ENCODE measurements at places on chromosomes 11 and 22.
A peak's percentile ranks its signal among the peaks of the same experiment; 100 is the strongest.

- DNase-seq, result no peak
These were observed 30.8 kb upstream of the GDPD4 start for GRCh38 chr11:77332259-77332658.

DNA sequence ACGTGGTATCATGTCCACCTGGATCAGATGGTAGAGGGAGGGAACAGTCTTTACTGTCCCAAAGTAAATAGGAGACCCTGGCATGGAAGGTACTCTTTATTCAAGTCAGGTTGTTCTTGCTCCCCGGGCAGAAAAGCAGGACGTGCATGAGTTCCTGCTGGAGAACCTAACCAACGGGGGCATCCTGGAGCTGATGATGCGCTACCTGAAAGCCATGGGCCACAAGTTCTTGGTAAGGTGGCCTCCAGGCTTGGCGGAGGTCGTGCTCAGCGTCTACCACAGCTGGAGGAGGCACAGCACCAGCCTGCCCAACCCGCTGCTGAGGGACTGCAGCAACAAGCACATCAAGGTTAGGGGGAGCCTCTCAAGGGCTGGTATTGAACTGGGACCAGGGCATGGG, 48.7 kb downstream of the CABIN1 start:
- no peak for DNase-seq

DNA sequence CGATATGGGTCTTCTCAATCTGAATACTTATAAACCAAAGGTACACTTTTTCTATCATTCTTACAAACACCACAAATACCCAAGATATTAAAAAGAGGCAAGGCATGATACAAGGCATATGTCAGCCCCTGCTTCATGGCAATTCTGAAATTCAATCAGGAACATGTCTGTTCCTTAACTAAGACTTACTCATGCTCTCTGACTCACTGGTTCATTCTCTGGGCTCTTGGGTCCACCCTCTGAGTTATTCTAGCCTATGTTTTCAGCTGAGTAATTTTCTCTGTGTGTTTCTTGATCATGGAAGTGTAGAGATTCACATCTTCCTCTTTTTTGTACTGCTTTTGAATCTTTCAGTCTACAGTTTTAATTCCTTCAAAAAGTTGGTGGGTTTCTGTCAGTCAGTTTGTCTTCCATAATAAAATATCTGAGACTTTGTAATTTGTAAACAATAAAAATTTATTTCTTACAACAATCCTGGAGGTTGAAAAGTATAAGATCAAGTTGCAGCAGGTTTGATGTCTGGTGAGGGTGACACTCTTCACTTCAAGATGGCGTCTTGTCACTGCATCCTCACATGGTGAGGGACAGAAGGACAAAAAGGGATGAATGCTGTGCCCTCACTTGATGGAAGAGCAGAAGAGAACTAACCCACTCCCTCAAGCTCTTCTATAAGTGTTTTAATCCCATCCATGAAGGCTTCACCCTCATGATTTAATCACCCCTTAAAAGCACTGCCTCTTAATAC, 211.7 kb downstream of the FAM76B start:
- DNase-seq, result no peak

DNA sequence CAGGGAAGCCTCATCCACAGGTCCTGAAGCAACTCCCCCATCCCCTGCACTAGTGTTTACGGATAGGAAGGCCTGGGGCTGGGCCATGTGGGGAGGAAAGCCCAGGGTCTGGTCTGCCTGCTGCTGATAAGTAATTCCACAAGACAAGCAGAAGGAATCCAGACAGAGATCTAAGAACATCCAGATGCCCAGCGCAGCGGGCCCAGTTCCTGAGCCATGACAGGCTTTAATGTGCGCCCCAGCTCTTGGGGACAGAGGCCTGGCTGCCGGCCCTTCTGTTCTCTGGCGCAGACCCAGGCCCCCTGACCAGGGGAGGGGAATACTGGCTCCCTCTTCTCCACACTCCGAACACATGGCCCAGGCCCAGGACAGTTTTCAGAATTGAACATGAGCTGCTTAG, 28.8 kb upstream of the ETS1 start:
- peak; percentile 45 for DNase-seq

DNA sequence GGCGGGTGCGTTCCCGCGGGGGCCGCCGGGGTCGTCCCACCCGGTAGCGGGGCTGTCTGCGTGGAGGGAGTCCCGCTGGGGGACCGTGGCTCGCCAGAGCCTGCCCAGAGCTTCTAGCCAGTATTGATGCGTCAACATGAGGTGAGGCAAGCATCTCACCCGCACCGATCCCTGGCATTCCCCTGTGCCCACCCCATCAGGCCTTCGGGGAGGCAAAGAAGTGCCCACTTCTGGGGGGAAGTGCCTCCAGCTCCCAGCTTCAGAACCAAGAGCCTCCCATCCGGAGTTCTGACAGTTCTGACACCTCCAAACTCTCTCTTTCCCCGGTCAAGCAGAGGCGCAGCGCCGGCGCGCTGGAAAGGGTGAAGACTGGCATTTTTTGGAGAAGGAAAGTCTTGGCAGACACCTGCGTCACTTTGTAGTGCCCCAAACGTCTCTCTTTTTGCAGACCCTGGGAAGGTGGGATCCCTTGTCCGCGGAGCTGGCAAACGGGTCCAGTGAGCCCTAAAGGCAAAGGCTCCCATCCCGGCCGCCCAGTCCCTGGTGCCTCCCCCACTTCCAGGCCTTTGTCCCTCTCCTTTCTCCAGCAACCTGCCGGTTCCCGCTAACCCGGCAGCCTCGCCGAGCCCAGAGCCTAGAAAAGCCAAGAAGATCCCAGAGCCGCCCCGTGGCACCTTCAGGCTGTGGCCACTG, 3.2 kb upstream of the PAX6 start:
- DNase-seq, result no peak

DNA sequence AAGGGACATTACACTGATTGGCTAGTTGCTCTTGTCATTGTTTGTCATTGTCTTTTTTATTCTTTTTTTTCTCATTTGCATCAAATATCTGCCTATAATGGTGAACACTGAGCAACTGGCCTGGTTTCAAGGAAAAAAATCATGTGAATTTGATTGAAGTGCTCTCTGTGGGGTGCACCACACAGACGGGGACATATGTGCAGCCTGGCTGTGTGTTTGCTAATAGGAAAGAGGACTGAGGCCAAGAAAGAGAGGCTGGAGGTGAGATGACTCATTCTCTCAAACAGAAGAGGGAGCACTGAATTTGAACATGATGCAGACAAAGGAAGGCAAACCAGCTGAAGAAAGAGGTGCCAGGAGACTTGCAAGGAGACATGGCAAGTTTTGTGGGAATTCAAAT, 684.9 kb upstream of the CCDC90B start:
- no peak for DNase-seq

- DNase-seq, result peak; percentile 83
These were observed 975 bp upstream of the MDK start for GRCh38 chr11:46380340-46381047.

DNA sequence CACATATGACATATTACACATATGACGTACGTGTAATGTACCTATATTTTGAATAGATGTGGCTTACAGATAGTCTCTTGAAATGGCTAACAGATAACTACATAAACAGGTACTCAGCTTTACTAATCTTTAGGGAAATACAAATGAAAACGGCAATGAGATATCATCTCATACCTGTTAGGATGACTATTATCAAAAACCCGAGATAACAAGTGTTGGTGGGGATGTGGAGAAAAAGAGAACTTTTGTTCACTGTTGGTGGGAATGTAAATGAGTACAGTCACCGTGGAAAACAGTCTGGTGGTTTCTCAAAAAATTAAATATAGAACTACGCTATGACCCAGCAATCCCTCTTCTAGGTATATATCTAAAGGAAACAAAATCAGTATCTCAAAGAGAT, 247.6 kb downstream of the ETS1 start:
- no peak for DNase-seq

GRCh38 chr22:50342651-50343540, at the start of gene PPP6R2:
Gene PPP6R2, plus strand, starts transcription at chr22:50343327. Its CDS starts 50,582 bp downstream, at chr22:50393909.
- DNase-seq, result peak; percentile 89

- DNase-seq, result no peak
These were observed 16.9 kb downstream of the CSF2RB start for GRCh38 chr22:36930041-36930935.

- DNase-seq, result no peak
These were observed 140.5 kb downstream of the CTTN start for GRCh38 chr11:70538641-70539359.
